ENCODE measurements at places on chromosomes 11 and 22.

DNA sequence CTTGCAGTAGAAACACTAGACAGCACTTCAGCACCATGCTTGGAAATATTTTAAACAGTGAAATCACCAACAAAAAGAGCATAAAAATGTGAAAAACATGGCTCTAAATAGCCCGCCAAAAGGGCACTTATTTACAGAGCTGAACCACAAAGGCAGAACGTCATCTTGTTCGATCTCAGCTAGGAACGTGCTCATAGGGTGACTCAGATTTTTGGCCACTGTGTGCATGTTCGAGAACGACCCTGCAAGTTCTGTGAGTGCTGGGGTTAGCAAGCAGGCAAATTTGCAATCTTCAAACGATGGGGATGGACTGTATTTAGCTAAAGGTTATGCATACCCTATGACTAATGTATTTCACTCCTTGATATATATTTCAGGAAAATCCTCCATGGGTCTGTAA is 30.6 kb downstream of the OR2AT4 start:
- DNase-seq: no peak

- DNase-seq: no peak
Observed at GRCh38 chr22:26197425-26197824, 28.2 kb downstream of the SEZ6L start.

- DNase-seq: no peak
Observed at GRCh38 chr11:8814209-8814922, 96.6 kb upstream of the AKIP1 start.

DNA sequence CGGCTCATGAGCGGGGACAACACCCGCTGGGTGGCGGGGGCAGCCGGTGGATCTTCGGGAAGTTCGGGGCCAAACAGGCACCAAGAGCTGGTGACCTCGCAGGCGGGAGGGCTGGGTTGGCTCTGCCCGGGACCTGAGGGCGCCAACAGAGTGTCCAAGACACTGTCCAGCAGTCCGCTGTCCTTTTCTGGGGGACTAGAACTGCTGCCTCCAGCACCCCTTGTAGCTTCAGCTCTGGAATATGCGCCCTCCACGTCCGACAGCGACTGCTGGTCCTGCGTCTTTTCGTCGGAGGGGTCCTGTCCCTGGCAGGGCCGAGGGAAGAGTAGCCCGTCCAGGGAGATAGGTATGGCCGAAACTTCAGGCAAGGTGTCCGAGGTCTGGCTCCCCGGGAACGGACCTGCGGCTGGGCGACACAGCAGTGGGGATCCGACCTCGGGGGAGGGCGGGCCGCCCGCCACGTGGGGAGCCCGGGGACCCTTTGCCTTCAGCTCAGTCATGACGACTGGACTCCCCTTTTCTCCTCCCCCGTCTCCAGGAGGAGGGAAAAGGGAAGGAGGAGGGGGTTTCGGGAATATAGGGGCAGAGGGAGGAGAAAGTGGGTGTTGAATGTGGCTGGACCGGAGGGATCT is 926 bp downstream of the PGR start:
- no peak for DNase-seq

- DNase-seq: no peak
Observed at GRCh38 chr22:49968831-49969661, 8.5 kb downstream of the PIM3 start.

DNA sequence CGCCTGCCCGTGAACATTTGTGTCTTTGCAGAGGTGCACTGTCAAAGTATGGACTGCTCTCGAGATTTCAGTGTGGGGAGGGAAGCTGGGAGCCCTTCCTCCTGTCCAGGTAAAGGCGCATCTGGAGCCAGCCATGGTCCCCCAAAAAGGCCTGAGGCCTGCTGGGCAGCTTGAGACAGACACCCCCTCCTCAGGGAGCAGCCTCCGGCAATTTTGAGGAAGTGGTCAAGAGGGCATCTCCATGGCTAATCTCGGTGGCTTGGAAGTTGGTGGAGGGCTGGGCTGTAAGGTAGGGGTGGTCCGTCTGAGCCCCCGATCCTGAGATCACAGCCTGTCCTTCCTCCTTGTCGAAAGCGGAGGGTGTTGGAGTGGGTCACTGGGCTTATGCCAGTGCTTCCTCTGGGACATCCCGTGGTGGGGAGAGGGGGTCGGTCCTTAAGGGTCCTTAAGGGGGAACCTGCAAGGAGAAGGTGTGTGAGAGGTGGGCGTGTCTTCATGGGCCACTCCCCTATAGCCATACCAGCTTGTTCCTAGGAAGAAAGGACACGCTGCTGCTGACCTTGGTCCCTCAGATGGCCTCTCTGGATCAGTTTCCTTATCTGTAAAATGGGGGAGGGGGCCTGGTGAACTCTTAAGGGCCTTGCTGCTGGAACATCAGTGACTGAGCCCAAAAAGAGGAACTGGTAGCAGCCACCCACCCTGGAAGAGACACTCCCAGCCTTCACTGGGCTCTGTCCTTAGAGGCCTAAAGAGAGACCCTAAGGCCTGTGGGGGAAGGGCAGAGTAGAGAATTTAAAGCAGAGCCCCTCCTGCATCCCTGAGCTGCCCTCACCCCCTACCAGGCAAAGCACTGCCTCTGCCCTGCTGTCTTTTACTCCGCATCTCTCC is 2.6 kb downstream of the KCNC1 start:
- DNase-seq: no peak

GRCh38 chr11:43145653-43146052 is 166.1 kb upstream of the API5 start:
- no peak for DNase-seq

- DNase-seq: no peak
Observed at GRCh38 chr22:24526191-24526590, 28.7 kb downstream of the GUCD1 start.

DNA sequence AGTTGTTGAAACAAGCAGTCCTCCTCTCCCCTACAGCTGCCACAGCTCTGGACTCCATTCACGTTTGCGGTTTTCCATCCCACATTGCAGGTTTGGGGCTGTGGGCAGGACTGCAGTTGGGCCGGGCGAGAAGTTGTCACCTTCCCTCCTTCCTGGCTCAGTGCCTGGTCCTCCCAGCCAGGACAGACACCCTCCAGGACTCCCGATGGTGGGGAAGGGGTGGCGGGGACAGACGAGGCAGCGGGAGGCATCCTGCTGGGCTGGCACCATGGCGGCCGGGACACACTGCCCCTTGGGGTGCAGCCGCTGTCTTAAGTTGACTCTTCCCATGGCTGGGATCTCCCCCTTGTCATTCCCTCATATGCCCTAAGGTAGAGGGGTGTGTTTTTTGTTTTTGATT is 615.2 kb downstream of the BRD1 start:
- DNase-seq: no peak

DNA sequence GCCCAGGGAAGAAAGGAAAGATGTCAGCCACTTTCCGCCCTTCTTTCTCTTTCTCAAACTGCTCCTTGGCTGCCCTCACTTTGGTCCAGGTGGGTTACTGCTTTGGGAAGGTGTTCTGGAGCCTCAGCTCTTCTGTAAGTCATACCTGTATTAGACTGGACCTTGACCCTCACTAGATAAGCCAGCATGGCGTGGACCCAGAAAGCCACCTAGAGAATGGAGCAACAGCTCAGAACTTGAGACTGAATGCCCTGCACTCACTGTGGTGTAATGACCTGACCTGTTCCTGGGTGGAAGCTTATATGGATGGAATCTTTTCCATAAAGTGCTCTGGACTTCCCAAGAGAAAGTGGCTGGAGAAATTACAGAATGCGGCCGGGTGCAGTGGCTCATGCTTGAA is 15.6 kb downstream of the ACP2 start:
- DNase-seq: no peak

DNA sequence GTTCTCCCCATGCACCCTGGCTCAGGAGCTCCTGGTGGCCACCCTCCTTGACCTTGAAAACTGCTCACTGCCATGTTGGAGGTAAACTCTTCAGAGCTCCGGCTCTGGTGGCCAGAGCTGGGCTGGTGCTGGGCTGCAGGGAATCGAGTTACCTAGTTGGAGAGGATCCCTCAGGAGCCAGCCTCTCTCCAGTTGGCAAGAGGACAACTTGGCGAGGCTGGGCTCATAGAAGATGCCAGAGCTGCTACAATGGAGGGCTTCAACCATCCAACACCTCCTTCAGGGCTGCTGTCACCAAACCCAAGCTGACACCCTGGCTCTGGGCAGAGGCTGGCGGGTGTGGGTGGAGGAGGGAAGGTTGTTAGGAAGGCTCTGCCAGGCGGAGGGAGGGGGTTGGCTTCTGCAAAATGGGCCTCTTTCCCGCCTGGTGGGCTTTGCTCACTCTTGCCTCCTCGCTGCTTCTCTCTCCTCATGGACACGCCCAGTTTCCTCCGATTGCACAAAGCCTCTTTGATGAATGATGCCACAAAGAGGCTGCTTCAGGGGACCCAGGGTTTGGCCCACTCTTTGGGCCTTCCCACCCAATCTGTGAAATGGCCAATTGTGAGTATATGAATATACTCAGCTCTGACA is 53.1 kb downstream of the THAP12 start:
- DNase-seq: no peak

GRCh38 chr22:20948450-20948849 is 18.6 kb upstream of the AIFM3 start:
- no peak for DNase-seq

All from effector CD4-positive, alpha-beta T cell (primary cell).